ENCODE measurements at places on chromosomes 5 and 9. TPM values are rescaled to one million over a fixed set of nuclear protein-coding genes. Genes with fewer than 3 reads are reported as not detected.

DNA sequence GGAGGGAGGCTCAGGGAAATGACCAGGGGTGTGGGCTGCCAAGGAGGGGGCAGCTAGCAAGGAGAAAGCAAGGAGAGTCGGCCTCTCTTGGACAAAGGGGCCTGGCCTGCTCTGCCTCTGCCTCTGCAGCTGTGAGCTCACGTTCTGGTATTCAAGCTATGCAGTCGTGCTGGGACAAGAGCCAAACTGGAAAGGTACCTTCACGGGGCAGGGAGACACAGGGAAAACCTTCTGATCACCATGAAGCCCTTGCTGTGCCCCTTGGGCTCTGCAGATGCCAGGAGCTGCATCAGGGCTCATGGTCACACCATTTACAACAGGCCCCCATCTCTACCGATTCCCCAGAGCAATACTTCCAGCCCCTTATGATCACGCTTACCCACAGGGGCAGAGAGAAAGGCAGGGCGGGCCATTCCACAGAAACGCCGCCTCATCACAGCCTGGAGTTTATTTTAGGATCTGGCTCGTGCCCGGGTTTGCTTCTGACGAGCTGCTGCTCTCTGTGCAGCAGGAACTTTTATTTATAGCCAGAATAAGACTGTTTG lies 63.2 kb downstream of the PRRT1B start:
- DNase-seq, result peak; percentile 44

GRCh38 chr5:38595132-38595745 lies 38.8 kb upstream of the LIFR start:
- DNase-seq, result no peak

DNA sequence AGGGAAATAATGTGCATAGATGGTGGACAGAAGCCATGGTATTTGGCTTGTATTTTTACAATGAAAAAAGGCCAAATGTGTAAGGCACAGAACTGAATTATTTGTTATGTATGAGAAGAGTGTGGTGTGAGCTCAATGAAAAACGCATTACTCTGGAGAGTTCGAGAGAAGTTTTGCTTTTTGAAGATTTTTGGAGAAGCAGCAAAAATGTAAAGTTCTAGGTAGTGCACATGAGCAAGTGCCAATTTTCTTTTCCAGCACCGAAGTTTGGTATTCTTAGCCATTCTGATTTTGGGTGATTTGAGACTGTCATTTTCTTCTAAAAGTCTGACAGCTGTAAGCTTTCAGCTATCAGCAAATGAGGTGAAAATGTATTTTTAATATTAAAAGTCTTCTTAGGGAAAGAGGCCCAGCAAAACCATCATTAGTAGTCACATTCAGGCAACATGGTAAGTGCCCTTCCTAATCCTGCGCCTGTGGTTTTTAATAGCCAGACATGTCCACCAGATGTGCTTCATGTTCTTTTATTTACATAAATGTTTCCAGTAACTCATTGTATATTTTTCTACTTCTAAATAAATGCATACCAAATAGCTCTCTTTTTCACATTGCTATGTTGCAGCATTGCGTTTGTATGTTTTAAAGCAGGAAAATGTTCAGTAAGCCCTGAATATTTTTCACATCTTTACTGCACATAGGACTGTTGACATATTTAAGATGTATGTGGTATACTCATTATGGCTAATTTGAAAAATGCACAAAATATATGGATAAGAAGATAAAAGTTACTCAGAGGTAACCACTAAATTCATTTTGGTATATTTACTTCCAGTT lies 50.4 kb downstream of the RASGRF2 start:
- no peak for DNase-seq

DNA sequence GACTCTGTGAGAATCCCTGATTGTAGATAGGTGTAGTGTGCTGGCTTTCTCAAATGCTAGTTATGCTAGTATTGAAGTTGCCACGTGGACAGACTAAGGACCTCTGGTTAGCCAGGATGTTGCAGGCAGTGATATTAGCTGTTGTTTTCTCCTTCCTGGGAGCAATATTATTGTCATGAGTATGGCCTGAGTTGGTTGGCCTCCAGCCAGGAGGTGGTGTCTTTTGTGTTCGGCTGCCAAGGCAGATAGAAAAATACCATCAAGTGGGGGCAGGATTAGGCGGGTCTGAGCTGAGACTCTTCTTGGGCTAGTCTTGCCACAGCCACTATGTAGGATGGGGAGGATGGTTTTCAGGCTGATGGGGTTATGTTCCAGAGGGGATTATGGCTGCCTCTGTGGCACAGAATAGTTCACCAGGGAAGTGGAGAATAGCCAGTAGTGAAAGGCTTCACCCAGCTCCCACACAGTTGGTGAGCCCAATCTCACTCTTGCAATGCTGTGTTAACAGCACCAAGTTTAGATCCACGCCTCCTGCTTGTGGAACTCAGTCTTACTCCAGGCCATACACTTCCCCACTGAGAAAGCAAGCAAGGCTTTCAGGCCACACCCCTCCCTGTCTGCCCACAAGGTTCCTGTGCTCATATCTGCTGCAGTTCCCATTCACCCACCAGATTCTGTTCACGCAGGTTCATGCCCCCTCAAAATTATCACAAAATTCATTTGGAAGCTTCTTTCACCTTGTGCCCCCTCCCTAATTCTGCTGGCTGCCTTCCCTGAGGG lies 31.2 kb downstream of the GHR start:
- no peak for DNase-seq

DNA sequence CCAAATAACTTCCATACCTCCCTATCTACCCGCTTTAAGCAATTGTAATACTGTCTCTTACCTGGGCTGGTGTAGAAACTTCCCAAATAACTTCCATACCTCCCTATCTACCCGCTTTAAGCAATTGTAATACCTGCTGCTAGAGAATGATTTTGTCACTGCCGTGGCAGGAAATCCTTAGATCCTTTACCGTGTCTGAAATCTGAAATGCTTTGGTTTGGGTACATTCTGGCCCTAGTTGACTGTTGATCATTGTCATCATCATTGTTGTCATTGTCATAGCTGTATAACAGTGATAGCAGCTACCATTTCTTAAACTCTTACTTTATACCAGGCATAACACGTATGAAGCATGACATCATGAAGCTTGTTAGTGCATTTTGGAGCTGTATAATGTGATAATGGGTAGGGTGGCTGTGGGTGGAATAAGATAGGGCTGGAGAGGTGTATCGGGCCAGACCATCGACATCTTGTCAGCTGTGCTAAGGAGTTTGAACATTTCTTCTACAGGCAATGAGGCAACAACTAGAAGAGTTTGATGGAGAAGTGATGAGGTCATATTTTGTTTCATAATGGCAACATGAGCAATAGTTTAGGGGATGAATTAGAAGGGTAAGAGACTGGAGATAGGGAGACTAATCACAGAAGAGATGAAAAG lies 15.7 kb downstream of the PIP5K1B start:
- no peak for DNase-seq

DNA sequence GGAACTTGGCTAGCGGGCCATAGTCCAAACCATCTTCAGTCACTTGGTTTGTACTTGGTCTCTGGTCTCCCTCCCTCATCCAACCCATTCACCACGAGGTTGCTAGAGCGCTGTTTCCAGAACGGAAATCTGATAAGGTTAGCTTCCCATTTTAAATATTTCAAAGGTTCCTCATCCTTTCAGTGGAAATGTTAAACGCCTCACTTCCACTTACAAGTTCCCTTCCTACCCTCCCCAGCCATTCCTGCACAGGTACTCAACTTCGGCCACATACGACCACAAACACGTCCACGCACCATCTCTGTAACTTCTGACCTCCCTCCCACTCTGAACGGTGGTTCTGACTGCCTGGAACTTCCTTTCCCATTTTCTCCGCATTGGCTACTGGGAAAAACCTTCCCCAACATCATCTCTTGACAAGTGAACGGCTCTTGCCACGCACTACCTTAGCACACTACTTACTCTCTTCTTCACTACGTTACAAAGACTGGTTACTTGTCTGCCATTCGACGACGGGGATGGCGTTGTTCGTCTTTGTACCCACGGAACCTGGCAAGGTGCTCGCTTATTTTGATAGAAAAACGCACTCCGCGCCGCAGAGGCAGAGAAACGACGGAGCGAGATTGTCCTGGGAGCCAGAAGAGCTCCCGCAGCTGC lies 629 bp downstream of the CCNH start:
- no peak for DNase-seq

DNA sequence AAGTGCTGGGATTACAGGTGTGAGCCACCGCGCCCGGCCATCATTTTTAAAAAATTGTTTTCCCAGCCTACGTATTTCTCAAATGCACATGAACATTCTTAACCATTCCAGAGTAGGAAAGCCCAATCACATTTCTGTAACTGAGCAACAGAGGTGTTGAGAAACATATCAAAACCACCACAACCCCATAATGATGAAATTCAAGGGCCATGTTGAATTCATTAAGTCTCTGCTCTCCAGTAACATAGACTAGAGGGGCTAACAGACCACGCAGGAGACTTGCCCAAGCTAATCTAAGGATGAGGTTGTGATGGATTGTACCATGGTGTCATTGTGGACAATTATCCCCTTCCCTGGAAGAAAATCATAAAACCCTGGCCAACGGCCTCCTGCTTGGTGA lies 52.9 kb downstream of the MYO10 start:
- DNase-seq, result no peak

GRCh38 chr5:104096451-104096850 lies 533.9 kb upstream of the NUDT12 start:
- DNase-seq, result no peak

GRCh38 chr9:72476100-72476499 lies 45.3 kb upstream of the TMC1 start:
- no peak for DNase-seq

DNA sequence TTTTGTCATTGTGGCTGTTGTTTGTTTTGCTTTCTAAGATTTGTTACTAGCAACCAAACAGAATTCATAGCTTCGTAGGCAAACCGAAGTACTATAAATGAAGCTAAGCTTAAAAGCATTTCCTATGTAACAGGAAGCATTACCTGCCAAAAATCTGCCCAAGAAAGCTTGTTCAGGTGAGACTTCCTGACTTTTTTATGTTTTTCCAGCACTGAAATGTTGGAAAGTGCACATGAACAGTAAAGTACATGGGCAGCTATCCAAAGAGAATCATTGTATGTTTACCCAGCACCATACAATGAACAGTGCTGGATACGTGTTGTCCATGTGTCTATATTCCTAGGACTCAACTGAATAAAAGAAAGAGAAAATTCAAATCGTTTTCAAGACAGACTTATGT lies 247.1 kb downstream of the NFIB start:
- DNase-seq, result no peak

DNA sequence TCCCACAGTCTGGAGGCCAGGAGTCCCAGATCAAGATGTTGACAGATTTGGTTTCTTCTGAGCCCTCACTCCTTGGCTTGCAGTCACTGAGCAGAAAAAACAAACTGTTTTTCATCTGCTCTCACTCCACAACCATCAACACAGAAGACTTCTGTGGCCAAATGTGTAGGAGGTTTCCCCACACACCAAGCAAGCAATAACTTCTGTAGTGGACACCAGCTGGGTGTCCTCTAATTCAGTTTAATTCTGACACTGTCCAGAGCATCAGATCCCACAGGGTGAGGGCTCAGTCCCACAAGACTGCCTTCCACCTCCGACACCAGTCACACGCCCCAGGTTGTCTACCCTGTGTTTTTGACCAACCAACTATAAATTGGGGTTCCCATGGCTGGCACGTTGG lies 209.9 kb downstream of the AOPEP start:
- DNase-seq, result no peak

GRCh38 chr5:135010502-135011354 lies 23.3 kb downstream of the PITX1 start:
- no peak for DNase-seq

The TMEM252 gene
- not detected for total RNA-seq

The ACO1 gene
- 50.6 TPM for total RNA-seq

The PDE6A gene
- total RNA-seq, result not detected

The NR6A1 gene
- 1.3 TPM for total RNA-seq
